ENCODE measurements at places on chromosomes 16 and 17.

DNA sequence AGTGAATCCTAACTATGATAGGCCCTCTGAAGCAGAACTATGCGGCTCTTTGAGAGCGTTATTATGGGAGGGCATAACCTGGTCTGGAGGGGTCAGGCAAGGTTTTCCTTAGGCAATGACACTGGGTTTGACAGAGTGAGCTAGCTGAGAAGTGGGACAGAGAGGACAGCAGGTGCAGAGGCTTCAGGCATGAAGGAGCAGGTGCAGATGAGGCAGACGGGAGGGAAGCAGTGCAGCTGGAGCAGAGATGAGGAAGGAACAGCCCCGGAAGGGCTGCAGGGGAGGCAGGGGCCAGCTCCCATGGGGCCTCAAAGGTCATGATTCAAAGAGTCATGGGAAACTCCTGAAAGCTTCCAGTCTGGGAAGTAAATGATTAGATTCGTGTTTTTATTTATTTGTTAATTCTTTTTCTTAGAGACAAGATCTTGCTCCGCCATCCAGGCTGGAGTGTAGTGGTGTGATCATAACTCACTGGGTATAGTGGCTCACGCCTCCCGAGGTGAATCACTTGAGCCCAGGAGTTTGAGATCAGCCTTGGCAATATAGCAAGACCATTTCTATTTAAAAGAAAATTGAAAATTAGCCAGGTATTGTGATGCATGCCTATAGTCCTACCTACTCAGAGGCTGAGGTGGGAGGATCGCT, 5.4 kb downstream of the MARCHF10 start:
- DNase-seq, result no peak

DNA sequence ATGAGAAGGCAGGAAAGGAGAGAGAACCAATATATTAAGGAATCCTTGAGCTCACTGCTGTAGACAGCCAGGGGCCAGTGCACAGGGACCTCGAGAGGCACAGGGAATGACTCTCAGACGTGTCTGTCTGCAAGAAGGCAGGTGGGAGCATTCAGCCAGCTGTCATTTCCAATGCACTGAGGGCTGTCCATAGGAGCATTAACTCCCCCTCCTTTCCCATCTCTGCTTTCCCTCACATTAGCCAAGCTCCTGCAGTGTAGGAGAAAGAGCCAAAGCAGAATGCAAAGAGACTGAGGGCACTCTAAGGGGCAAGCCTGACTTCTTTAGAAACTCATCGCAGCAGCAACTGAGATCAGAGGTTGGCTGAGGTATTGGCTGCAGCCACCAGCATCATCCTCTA, 218.3 kb downstream of the CDH13 start:
- DNase-seq, result no peak

DNA sequence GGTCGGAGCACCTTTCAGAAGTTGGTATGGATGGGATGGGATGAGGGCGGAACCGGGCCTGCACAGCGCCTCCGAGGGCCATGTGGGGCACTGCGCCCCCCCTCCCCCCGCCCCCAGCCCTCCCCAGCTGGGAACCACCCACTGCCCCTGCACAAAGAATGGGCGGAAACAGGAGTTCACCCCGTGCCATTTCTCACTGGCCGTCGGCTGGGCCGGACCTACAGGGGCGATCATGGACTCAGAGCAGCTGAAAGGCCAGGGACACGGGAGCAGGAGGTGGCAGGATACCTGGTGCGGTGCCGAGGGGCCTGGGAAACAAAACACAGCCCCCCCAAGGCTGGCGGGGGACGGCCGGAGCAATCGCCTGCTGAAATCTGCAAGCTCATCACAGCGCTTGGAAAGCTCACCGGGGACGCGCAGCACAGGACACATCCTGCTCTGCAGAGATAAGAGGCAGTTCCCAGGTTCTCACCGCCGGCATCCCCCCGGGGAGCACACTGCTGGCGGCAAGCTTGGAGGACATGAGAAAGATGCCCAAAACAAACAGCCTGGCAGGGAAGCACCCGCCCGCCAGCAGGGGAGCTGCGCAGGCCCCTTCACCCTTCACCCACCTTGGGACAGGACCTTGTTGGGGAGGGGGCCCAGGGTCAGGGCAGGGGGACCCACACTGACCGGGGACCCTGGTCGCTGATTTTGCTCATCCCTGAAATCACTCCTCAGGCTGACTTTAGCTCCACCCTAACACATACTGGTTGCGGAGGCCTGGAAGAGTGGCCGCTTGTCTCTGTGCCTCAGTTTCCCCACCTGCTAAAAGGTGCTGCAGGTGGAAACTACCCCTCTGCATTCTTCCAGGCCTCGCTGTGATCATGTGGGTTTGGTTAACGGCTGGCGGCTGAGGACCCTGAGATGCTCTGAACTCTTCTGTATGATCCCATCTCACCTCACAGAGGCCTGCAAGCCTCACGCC, 263.9 kb downstream of the C16orf95 start:
- DNase-seq, result no peak

DNA sequence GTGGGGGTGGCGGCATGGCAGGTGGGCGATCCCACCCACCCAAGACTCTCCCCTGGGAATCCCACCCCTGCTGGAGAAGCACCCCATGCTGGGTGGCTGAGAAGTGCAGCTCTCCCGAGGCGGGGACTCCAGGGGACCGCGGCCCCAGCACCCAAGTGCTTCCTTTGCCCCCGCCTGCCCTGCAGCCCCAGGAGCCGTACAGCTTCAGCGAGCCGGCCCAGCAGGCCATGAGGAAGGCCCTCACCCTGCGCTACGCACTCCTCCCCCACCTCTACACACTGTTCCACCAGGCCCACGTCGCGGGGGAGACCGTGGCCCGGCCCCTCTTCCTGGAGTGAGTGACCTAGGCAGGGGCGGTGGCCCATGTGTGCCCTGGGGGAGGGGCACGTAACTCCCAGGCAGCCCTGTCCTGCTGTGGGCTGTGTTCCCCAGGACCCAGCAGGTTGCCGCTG, 11.7 kb downstream of the GAA start:
- no peak for DNase-seq

GRCh38 chr17:78613416-78613815, 36.2 kb upstream of the DNAH17 start:
- no peak for DNase-seq

- DNase-seq, result no peak
Measured at GRCh38 chr16:70786020-70786755, 14.8 kb downstream of the VAC14 start.

DNA sequence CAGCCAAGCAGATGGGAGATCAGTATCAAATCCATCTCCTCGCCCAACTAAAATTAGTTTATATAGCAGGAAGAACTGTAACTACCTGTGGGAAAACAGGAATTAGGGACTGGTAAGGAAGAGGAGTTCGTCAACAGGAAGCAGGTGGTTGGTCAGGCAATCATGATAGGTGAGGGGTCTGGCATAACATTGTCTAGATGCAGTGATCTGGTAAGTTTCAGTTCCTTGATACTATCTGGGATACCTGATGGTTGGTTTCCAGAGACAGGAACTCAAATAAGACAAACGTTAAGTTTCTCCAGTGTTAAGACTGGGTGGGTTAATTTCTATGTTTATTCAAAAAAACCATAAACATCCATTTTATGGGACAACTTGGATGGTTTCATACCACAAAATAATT, 53.8 kb downstream of the CEP112 start:
- no peak for DNase-seq

Data from T-helper 22 cell (primary cell).